HCEC 1CT (cell line): ENCODE measurements at places on chromosomes 2 and 18.

DNA sequence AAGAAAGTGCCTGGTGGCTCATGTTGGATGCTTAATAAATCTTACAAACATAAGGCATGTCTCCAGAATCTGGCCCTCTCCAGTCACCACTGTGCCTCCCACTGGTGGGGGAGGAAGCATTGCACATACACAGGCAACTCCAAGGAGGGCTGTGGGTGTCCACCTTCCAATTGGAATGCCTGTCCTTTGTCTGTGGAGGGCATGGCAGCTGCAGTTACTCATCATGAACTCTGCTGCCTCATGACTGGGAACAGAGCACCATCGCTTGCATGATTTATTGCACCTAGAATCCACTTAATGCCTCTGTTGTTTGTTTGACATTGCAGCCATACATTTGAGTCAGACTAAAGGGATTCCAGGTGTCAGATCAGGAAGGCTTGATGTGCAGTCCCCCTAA, 278.9 kb downstream of the PRKCE start:
- peak; percentile 79 for DNase-seq

- DNase-seq, result no peak
Measured at GRCh38 chr18:62720766-62721613, 5.6 kb downstream of the PHLPP1 start.

DNA sequence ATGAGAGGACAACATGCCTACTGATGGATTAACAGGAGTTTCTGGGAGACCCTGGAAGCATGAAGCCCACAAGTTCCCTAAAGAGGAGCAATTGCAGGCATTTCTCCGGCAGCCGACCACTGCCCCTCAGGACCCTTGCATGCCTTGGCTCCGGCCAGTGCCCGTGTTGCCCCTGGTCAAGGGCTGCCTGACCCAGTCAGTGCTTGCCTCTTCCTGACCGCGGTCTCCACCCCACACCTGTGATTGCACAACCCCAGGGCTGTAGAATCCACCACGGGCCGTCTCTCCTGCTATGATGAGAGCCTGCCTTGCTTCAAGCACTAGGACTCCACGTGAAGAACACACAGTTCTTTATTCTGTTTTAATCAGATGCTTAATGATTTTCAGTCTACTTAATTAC, 127.5 kb downstream of the GLI2 start:
- DNase-seq, result no peak

- DNase-seq, result no peak
Measured at GRCh38 chr2:203971251-203971650, 34.7 kb downstream of the ICOS start.

- no peak for DNase-seq
Measured at GRCh38 chr2:195466427-195466826, 190.6 kb upstream of the SLC39A10 start.

GRCh38 chr18:76801567-76802505, 20.5 kb upstream of the ZNF236 start:
- peak; percentile 53 for DNase-seq

GRCh38 chr2:167183931-167184330, 295.7 kb downstream of the XIRP2 start:
- DNase-seq, result no peak

GRCh38 chr2:63755216-63755615, 86.5 kb upstream of the UGP2 start:
- peak; percentile 29 for DNase-seq

DNA sequence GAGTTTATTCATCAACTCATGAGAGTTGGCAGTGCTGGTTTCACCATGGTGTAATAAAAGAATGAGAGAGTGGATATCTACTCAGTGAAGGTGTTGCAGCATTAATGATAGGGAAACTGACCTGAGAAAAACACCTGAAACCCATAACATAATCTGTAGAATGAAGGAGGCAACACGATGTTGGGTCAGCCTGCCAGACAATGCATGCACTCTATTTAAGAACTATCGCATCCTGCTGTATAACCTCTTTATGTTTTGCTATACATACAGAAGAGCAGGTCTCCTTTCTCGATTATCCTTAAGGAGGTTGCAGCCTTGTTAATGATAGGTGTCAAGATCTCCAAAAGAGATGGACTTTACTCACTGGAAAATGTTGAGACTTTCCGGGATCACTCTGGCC, 65.9 kb downstream of the IKZF2 start:
- DNase-seq, result no peak

GRCh38 chr2:8659092-8659734, 22.6 kb upstream of the ID2 start:
- no peak for DNase-seq

GRCh38 chr18:65941482-65941881, 190.7 kb downstream of the CDH7 start:
- no peak for DNase-seq

DNA sequence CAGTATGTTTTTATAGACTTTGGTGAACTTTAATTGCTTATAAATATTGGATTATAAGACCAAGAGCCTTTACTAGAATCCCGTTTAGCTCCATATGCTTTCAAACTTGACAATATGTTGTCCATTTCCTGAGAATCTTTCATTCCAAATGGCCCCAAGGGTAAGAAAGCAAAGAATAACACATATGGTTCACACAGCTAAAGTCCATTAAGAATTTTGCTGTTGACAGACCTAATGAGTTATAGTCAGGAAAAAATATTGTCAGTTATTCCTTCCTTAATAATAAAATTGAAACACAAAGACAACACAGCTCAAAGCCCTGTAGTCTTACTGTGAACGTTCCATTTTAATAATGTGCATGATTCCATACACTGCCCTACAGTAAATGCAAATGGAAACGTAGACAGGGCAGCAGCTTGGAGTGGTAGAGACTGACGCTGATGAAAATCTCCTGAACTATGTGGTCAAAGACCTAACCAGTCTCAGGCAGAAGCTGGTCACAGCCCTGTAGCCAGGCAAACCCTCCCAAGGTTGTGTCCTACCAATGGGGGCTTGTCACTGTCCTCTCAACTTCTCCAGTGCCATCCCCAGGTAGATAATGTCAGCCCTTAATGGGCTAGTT, 49.0 kb upstream of the ATIC start:
- DNase-seq, result no peak

DNA sequence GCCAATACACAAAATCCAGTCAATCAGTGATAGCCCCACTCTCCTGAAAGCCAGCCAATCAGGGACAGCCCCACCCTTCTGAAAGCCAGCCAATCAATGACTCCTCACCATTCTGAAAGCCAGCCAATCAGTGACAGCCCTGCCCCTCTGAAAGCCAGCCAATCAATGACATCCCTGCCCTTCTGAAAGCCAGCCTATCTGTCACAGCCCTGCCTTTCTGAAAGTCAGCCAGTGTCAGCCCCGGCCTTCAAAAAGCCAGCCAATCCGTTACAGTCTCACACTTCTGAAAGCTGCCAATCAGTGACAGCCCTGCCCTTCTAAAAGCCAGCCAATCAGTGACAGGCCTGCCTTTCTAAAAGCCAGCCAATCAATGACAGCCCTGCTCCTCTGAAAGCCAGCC, 95.9 kb upstream of the HDAC4 start:
- no peak for DNase-seq

- DNase-seq, result peak; percentile 83
Measured at GRCh38 chr2:223047260-223047761, 4.7 kb upstream of the KCNE4 start.

DNA sequence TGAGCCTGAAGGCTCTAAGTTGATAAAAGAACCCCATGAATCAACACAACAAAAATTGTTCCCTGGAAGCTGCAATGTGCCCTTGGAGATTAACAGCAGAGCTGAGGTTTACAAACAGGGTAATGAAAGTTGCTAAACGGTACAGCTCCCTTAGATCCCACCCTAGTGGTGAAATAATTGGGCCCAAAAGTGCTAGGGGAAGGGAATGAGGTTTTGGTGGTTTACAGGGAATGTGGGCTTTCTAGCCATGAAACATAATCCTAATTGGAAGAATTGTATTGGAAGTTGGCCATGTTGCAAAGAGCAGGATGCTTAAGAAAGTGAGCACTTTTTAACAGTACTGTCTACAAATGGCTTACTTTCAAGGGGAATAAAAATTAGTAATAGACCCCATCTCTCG, 180.2 kb upstream of the SMIM21 start:
- DNase-seq, result no peak

DNA sequence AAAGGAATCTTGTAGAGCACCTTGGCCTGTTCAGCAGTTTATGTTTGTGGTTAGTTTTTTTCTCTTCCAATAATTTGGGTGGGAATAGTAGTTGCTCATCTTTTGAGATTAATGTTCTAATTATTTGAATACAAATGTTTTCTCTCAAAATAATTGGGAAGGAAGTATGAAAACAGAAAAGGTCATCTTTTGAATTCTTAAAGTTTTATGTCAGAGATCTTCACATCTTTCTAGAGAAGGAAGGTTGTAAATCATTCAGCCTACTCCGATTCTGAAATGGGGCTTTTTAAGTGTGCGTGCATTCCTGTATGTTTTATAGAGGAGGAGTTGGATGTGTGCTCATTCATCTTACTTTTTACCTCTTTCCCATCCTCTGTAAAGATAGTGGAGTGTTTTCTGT, 29.0 kb downstream of the GRHL1 start:
- peak; percentile 49 for DNase-seq

GRCh38 chr2:169160926-169161481, 91.6 kb downstream of the DHRS9 start:
- no peak for DNase-seq

DNA sequence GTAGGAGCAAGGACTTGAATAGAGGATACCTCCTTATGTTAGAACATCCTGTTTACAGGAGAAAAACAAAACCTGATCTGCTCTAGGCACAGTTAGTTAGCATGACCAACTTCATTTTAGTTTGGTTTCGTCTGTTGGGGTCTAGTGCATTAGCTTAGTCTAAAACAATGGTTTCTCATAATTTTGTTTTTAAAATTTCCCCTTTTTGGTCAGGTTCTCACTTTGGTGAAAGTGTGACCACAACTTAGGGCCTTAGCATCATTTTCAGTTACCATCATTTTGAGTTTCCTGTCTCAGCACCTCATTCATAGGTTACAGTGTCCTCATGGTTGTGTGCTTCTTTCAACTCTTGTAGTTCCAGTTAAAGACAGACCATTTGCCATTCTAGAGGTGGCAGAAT, 1277.0 kb upstream of the SLC39A10 start:
- no peak for DNase-seq

GRCh38 chr18:9960258-9960904, 46.6 kb downstream of the VAPA start:
- DNase-seq, result no peak

GRCh38 chr2:96146881-96147592, 1.8 kb upstream of the DUSP2 start:
- DNase-seq, result no peak

- DNase-seq, result peak; percentile 60
Measured at GRCh38 chr2:188410504-188411235, 119.0 kb downstream of the GULP1 start.

GRCh38 chr2:103230796-103231195, 469.0 kb downstream of the TMEM182 start:
- no peak for DNase-seq
